ENCODE measurements at places on chromosomes 1 and 21.
A peak's percentile ranks its signal among the peaks of the same experiment; 100 is the strongest.

- DNase-seq = no peak
These were observed 68.5 kb downstream of the KIF1B start for GRCh38 chr1:10278880-10279279.

DNA sequence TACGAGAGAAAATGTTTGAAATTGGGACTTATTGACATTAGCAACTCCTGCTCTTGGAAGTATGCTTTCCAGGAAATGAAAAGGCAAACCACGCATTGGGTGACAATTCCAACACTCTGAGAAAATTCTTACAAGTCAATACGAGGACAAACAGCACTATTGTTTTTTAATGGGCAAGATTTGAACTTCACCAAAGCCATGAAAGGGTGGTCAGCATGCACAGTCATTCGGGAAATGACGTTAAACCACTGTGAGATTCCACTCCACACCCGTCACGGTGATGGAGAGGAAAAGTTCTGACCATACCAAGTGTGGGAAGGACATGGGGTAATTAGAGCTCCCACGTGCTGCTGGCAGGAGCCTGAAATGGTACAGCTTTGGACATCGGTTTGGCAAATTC is 12.2 kb upstream of the PRXL2B start:
- no peak for DNase-seq

- DNase-seq = no peak
These were observed 6.6 kb downstream of the FMO1 start for GRCh38 chr1:171254859-171255258.

DNA sequence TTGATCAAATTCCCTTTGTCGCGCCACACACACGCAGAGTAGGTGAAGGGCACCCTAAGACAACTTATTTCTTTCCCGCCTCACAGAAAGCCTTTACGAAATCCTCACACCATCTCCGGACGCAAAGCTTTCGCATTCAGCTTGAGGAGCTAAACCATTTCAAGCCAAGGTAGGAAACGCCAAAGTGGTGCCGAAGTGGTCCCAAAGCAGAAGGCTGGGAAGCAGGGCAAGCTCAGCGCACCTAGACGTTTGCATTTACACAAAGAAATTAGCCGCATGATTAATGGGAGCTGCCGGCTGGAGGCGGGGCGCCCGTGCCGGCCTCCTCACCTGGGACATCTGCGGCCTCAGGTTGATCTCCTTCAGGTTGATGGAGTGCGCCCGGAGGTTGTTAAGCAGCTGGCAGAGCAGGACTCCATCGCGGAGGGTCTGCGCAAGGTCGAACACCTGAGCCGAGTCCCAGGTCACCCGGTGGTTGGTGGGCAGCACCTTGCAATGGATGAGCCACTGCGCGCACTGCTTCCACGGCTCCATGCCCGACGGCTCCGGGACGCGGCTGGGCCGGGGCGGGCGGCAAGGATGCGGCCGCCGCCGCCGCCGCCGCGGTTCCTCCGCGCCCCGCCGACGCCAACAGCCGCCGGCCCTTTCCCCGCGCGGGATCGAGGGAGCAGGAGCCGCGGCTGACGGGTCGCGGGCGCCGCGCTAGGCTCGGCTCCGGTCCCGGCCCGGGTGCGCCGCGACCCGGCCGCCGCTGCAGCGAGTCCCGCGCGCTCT is 457 bp downstream of the VAV3 start:
- peak; percentile 8 for DNase-seq

- DNase-seq = no peak
These were observed 164.1 kb upstream of the POGK start for GRCh38 chr1:166675213-166675612.

GRCh38 chr1:86774305-86775295 is 70.2 kb downstream of the SH3GLB1 start:
- peak; percentile 94 for DNase-seq
